ENCODE measurements at places on chromosomes 7 and 10. TPM values are rescaled to one million over a fixed set of nuclear protein-coding genes. Genes with fewer than 3 reads are reported as not detected.

DNA sequence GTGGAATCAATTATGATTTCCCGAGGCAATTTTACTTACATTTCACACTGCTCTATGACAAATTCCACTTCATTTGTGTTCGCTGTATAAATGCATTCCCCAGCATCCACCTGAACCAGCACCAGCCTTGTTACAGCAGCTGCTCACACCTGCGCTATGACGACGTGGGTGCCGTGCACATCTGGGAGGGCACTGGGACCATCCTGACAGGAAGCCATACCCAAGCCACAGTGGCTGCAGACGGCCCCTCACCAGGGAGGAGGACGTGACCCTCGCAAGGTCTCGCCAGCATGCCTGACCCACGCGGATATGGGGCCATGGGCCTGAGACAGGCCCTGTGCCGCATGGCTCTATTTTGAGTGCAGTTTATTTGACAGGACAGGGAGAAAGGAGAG, 201.3 kb downstream of the MAD1L1 start:
- no peak for DNase-seq

GRCh38 chr7:95543312-95543711, 53.0 kb downstream of the PDK4 start:
- no peak for DNase-seq

GRCh38 chr10:114491933-114492332, 87.6 kb upstream of the AFAP1L2 start:
- no peak for DNase-seq

DNA sequence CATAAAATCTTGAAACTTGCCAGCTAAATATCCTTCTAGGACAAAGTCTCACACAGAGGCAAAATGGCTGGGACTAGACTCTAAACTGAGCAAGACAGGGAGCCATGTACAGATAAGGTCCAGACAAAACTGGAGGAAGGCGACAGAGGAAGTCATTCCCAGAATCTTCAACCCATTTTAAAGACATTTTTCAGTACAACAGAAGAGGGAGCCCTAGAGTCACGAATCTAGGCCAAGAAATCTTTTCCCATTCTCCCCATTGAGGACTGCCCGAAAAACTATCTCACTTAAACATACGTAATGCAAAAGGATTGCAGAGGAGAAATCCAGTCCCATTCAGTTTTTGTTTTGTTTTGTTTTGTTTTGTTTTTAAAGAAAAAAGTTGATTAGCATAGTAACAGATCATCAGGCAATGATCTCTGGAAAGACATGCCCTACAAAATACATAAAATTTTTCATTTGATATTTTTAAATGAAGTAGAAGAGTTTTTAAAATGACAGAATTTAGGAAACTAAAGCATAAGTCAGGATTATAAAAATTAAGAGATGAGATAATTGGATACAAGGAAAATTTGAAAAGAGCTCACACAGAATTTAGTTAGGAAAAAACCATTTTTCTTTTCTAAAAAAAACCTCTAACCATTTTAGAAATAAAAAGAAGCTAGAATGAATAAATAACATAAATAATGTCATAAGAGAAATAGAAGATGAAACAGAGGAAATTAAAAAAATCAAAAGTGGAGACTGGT, 16.9 kb upstream of the PRF1 start:
- DNase-seq, result no peak

DNA sequence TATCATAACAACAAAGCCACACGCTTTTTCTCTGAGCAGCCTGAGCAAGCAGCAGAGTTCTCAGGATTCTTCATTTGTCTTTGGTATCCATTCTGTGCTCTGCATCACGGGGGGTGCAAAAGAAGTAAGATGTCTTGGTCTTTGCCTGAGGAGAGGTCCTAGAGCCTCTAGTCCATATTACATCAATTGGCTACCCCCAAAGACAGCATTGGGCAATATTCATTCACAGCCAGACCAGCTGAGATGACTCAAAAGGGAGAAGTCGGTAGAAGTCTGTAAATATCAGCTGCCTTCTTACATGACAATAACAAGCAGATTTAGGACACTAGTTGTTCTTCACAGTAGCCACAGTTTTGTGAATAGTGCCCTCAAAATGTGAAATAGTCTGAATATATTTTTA, 66.6 kb downstream of the FZD1 start:
- no peak for DNase-seq

- no peak for DNase-seq
Observed at GRCh38 chr10:14405076-14406065, 74.6 kb upstream of the FRMD4A start.

DNA sequence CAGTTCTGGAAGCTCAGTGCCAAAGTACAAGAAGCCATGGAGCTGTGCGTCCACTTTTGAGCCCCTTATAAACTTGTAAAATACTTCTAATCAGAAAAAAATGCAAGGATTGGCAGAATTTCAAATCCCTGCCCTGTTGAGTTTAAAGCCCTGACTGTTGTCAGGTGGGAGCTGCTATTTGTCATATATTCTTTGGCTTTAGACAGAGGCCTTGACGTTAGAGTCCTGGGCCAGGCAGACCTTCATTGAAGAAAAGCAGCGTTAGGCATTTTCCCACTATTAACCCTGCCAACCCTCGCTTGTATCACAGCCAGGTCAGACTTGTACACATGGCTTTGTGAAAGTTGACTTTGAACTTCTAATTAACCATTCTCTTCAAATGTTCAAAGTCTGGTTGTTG, 155.4 kb downstream of the TWIST1 start:
- DNase-seq, result no peak

PHYHIPL gene
- 0.38 TPM for polyA plus RNA-seq

DNA sequence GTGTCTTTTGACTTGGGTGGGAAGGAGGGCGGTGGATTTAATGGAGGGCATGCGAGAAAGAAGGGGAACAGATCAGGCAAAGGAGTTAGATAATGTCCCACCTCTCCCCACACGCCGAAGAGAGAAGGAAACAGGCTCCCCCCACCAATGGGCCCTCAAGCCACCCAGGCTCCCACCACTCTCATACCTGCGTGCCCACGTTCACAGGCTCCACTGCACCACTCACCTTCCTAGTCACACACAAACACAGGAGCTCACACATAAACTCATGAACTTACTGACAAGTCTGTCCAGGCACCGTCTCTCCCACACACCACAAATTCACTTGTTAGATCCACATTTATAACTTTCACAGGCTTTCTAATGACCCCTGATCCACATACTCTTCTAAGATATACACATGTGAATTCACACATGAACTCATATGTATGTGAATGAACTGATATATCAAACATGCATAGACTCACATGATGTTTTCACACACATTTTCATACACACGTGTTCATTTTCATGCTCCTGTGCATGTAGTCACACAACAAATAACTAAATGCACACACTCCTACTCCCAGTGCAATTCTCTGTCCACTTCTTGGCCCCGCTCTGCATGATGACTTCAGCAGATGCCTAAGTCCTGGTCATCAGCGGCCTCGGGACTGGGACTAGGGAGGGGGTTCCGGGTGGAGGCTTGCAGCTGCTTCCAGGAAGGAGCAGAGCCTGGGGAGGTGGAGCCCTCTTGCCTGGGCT, 1.5 kb downstream of the LZTS2 start:
- DNase-seq, result no peak

- DNase-seq, result peak; percentile 9
Observed at GRCh38 chr7:96167424-96167823, 154.5 kb downstream of the SLC25A13 start.

AKR1C4 gene
- polyA plus RNA-seq, result not detected

DNA sequence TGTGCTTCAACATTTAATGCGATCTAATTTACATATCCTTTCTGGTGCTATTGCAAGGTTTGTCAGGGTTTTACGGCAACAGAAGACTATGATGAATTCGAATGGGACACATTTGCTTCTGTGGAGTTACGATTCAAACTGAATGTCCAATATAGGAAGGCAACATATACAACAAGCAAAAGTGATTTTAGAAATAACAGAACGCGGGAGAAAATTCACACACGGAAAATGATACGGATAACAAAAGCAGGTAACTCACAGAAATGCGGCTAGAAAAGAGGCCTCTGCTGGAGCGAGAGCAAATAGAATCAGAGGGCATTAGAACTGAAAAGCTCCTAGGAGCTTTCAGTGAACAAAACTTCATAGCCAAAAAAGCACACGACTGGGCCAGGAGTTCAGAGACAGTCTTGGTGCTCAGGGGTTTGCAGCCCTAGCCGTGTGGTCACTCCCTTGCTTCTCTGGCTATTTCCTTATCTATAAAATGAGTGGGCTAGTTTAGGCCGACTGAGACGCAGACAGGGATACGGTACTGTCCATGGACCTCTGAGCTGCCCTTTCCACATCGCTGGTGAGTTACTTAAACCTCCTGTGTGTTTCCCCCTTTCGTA, 557 bp upstream of the TAX1BP1 start:
- DNase-seq, result no peak

ACTL6B gene
- polyA plus RNA-seq, result not detected
